ENCODE measurements at places on chromosomes 16 and 17. TPM values are rescaled to one million over a fixed set of nuclear protein-coding genes. Genes with fewer than 3 reads are reported as not detected.

DNA sequence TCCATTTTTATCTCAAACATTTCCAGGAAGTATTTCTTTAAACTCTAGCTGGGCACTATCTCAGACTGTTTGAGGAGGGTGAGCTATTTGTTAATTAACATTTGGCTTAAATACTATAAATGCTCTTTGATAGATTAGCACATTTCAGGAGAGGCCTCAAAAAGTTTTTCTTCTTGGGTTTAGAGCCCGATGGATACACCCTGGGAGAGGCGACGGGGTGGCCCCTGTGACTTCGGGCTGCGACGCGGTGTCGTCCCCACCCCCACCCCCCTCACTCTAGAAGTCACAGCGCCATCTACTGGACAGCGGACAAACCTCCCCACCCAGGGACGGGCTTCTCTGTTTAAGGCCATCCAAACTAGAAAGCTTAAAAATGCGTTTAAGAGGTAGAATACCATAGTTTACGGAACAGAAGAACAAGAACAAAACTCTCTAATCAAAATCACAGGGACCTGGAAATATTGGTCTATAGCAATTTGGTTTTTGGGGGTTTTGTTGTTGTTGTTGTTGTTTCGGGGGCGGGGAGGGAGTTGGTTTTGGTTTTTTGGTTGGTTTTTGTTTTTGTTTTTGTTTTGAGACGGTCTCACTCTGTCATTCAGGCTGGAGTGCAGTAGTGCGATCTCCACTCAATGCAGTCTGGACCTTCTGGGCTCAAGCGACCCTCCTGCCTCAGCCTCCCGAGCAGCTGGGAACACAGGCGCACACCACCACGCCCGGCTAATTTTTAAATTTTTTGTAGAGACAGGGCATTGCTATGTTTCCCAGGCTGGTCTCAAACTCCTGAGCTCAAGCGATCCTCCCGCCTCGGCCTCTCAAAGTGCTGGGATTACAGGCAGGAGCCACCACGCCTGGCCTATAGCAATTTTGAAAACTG lies 254.4 kb downstream of the C16orf95 start:
- peak; percentile 86 for DNase-seq
- H3K4me3 ChIP-seq, result no peak overlapping the region
- no peaks in the 10 kb centered on the region for H3K36me3 ChIP-seq
- H3K4me1 ChIP-seq, result no peaks in the 10 kb centered on the region
- H3K27me3 ChIP-seq, result no peaks in the 10 kb centered on the region

DNA sequence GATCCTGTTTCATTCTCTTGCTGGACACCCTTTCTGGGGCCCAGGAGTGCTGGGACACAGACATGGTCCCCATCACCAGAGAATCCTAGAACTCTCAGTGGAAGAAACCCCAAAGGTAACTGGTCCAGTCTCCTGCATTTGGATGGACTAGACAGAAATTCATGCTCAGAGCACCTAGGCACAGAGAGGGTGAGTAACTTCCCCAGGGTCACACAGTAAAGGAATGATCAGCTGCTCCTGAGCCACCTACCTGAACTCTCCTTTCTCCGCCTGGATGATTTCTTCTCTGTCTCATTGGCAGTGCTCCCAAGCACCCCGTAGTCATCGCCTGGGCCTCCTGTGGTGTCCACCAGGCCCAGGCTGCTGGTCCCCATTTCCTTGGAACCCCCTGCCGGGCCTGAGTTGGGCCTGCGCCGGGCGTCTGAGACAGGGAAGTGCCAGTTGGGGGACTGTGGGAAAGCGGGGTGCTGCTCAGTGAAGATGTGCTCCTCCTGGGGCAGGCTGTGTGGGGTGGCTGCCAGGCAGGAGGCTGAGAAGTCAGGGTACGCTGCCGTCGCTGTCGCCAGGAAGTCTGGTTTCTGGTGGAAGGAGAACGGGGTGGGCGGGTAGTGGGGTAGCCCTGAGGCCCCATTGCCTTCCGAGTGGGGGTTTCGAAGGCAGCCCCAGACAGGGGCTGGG lies 767 bp downstream of the MEOX1 start:
- no peak for DNase-seq
- no peaks in the 10 kb centered on the region for H3K4me1 ChIP-seq
- H3K36me3 ChIP-seq, result no peaks in the 10 kb centered on the region
- no peak overlapping the region for H3K27ac ChIP-seq
- no peaks in the 10 kb centered on the region for H3K27me3 ChIP-seq

The ALOX12 gene
- not detected for total RNA-seq

The SOX15 gene
- total RNA-seq, result 1.1 TPM

DNA sequence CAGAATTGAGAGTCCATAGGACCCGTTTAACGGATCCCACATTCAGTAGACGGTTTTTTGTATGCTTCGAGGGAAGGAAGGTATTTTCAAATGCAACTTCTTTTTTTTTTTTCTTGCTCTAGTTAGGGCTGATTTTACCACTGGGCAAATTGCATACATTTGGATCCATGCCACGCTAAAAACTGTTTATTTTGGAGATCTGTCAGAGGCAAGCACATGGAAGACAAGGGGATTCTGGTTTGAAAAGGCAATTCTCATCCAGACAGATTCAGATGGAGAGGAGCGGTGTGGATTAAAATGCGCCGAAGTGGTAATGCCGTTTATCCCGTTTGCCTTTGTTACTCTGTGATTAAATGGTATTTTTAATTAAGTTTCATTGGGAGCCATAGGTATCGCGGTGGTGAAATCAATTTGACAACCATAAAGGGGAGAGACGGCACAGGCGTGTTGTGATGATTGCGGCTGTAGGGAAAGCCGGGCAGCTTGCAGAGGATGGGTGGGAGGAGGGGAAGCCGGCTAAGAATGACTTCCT lies 170.4 kb downstream of the IRX3 start:
- no peaks in the 10 kb centered on the region for H3K4me1 ChIP-seq
- H3K4me3 ChIP-seq, result no peak overlapping the region
- peaks cover 1% of the 10 kb centered on the region for H3K36me3 ChIP-seq
- DNase-seq, result no peak
- no peak overlapping the region for H3K27ac ChIP-seq

DNA sequence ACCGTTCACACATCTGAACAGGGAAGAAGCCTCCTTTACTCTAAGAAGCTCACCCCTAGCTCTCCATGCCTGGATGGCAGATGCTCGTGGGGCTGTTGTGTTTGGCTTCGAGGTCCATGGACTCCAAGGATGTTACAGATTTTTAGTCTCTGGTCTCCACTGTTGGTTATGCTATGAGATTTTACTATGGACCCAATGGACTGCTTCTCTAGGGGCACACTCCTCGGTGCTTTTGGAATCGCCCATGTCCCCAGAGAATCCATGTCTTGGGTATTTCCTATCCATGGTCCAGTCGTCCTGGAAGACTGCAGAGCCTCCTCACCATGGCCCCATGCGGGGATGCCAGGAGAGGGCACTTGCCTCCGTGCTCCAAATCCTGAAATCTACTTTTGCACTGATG lies 83.4 kb downstream of the KCNJ12 start:
- H3K27ac ChIP-seq, result no peak overlapping the region
- H3K27me3 ChIP-seq, result no peaks in the 10 kb centered on the region
- no peak overlapping the region for H3K4me3 ChIP-seq
- no peak for DNase-seq
- H3K4me1 ChIP-seq, result no peaks in the 10 kb centered on the region

GRCh38 chr17:43722870-43723665 lies 35.5 kb downstream of the SOST start:
- no peaks in the 10 kb centered on the region for H3K27me3 ChIP-seq
- no peaks in the 10 kb centered on the region for H3K4me1 ChIP-seq
- no peaks in the 10 kb centered on the region for H3K36me3 ChIP-seq
- no peak for DNase-seq

DNA sequence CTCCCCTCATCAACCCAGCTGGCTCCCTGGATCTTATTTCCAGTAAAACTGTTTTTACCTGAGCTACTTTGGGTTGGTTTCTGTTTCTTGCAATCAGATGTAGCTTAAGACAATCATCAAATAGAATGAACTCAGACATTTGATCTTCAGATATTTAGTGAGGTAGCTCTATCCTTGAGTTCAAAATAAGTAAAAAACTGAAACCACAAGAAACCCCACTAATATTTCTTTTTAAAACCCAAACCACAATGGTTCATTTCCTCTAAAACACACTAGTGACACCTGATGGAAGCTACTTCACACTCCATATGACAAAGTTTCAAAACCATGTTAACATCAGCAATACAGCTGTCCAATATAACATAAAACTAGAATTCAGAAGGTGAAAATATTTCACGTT lies 37.8 kb downstream of the CACNG1 start:
- H3K27me3 ChIP-seq, result no peaks in the 10 kb centered on the region
- H3K4me3 ChIP-seq, result no peak overlapping the region
- H3K4me1 ChIP-seq, result no peaks in the 10 kb centered on the region
- no peak for DNase-seq
- H3K27ac ChIP-seq, result no peak overlapping the region

DNA sequence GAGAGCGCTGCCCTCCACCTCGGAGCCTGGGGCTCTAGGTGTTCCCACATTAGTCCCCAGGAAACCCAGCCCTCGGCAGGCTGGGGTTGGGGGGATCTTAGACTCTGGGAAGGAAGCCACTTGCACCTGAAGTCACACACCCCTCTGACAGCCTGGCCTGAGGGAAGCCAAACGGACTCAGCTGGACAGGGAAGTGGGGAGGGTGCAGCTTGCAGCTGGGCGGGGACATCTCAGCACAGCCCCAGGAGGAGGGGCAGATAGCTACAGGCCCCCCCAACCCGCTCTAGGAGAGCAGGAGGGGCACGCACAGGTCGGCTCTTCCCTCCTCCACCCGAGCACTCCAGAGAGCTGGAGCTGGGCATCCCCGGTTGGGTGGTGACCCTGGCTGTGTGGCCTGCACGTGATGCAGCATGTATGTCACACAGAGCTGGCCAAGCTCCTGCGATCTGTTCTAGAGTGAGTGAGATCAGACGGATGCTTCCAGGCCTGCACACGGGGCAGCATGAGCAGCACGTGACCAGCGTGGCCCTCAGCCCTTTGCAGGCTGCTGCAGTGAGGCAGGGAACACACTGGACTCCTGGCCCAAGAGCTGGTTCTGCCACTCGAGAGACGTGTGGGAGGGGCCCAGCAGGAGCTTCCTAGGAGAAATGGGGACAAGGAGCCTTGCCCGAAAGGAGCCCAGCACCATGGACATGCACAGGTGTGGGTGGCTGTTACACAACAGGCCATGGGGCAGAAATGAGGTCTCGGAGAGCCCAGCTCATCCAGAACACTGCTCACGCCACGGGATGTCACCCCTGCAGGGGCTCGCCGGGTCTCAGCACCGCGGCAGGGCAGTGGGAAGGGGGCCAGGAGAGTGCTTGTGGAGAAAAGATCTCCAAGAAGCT lies 15.4 kb downstream of the KIFC3 start:
- no peaks in the 10 kb centered on the region for H3K4me1 ChIP-seq
- no peak overlapping the region for H3K4me3 ChIP-seq
- peaks cover 3% of the 10 kb centered on the region for H3K36me3 ChIP-seq
- no peak overlapping the region for H3K27ac ChIP-seq
- no peak for DNase-seq
- H3K27me3 ChIP-seq, result no peaks in the 10 kb centered on the region

The SHBG gene
- not detected for total RNA-seq

Measured in aorta (tissue), 5 donors.